ENCODE measurements at places on chromosomes 4 and X.

GRCh38 chr4:5277079-5277478 is 225.8 kb downstream of the STK32B start:
- DNase-seq, result no peak

DNA sequence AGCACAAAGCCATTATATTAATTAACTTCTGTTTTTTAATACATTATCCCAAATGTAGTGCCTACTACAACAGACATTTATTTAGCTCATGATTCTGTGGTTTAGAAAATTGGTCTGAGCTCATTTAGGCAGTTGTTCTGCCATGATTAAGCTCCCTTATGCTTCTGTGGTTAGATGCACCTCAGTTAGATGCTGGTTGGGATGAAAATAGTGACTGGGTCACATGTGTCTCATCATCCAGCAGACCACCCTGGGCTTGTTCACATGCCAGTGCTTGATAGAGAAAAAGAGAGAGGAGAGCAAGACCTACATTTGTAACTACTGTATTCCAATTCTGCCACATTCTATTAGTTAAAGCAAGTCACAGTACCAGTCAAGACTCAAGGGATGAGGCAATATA is 376.4 kb upstream of the GNPDA2 start:
- no peak for DNase-seq

- no peak for DNase-seq
These were observed 71.8 kb downstream of the CHRDL1 start for GRCh38 chrX:110723844-110724243.

- peak; percentile 29 for DNase-seq
These were observed 40.9 kb upstream of the IL15 start for GRCh38 chr4:141595531-141595930.

- DNase-seq, result no peak
These were observed 18.9 kb downstream of the USP38 start for GRCh38 chr4:143203577-143203976.

DNA sequence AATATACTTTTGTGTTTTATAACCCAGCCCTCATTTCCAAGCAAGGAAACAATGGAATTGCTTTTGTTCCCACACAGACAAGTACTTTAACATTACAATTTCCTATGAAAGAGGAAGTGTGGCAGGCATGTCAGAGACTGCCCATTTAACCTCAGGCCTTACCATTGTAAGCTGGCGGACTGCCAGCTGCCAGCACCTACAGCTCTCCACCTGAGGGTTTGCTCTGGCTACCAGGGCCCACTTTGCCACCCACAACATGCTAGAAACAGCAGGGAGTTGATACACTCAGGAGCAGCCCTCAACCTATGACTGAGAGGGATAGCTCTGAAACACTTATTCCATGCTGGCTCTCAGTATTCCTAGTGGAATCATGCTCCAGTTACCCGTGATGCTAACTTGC is 152.3 kb upstream of the PRDX4 start:
- no peak for DNase-seq

DNA sequence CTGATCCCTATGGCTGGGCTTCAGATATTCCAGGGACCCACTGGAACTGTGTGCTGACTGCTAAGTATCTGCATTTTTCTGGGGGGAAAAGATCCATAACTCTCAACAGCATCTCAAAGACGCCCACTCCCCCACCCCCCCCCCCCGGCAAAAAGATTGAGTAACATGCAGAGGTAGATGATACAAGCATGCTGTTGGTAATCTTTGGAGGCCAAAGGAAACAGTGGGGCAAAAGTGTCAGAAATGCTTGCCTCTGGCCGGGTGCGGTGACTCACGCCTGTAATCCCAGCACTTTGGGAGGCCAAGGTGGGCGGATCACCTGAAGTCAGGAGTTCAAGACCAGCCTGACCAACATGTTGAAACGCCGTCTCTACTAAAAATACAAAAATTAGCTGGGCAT is 12.2 kb downstream of the XPNPEP2 start:
- no peak for DNase-seq

- DNase-seq, result no peak
These were observed 143.1 kb upstream of the FRMPD4 start for GRCh38 chrX:11995146-11995545.
